ENCODE measurements at places on chromosomes 11 and 22. TPM values are rescaled to one million over a fixed set of nuclear protein-coding genes. Genes with fewer than 3 reads are reported as not detected.

C22orf15 gene
- 0.41 TPM for polyA plus RNA-seq

RBM4 gene
- polyA plus RNA-seq, result 121 TPM

ACR gene
- polyA plus RNA-seq, result not detected

GRCh38 chr11:113670831-113671215, 35.3 kb downstream of the TMPRSS5 start:
- no peak for DNase-seq

UBQLN3 gene
- polyA plus RNA-seq, result not detected

DNA sequence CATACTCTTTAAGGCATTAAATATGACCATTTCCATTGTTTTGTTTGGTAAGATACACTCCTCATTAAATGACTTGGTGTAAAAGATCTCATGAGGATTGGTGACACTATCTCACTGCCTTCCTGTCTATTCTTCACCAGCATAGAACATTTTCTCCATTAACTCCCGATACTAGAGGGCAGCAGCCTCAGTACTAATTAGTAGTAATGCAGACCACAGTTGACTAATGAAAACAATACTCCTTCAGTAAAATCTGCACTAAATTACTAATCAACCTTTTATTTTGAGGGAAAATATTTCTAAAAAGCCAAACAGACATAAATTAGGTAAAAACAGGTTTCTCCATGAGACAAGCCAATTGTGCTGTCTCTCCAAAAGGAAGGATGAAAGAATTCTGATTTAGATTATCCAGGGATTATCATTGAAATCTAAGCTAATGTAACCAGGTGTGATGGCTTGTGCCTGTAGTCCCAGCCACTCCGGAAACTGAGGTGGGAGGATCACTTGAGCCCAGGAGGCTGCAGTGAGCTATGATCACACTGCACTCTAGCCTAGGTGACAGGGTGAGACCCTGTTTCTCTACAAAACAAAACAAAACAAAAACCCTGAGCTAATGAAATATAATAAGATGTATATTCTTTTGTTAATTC, 9.4 kb downstream of the PGM2L1 start:
- peak; percentile 72 for DNase-seq

GRCh38 chr11:22920939-22921565, 60.8 kb upstream of the CCDC179 start:
- peak; percentile 56 for DNase-seq

Data from GM23248 (cell line).